ENCODE measurements at places on chromosomes 3 and 15.

DNA sequence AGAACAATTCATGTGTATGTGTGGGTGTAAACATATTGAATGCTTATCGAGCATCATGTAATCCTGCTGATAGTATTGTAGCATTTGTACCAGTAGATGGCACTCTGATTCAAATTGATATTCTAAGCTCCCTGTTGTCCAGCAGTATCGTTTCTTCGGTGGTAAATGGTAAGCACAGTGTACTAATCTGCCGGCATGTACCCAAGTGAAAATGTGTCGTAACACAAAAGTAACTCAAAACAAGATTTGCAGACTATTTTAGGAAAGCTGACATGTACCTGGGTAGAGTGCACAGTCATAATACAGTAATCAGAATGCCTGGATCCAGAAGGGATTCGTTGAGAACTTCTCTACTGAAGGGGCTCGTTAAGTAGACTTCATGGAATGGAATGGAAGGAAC is 31.7 kb upstream of the MNS1 start:
- peak; percentile 19 for DNase-seq

DNA sequence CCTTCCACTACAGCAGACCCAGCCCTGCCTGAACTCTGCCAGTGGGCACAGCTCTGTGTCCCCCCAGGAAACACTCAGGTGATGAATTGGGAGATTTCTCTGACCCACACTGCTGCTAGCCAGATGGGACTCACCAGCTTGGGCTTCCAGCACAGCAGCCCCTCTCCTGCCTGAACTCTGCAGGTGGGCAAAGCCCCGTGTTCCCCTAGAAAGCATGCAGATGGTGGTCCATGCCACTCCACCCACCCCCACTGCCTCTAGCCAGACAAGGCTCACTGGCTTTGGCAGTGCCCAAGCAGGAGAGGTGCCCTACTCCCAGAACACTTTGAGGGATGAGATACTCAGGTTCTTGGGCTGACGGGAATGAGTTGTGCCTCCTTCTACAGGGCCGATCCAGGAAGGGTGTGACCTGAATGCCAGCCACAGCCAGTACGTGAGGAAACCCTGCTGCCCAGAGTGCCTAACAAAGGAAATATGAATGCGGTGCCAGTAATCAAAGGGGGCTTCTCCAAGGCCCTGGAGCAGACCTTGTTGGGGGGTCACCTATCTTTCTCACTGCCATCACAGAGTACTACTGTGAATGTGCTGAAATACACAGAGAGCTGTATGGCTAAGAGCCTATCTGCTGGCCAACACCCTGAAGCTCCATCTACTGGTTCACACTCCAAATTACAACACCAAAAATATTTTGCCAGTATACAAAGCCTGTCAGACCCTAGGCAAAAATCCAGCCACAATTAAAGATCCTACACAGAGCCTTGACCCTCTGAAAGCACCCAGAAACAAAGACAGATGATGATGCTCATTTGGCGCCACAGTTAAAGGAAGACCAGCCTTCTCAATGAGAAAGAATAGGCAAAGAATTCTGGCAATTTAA is 61.9 kb downstream of the BTLA start:
- peak; percentile 43 for DNase-seq

DNA sequence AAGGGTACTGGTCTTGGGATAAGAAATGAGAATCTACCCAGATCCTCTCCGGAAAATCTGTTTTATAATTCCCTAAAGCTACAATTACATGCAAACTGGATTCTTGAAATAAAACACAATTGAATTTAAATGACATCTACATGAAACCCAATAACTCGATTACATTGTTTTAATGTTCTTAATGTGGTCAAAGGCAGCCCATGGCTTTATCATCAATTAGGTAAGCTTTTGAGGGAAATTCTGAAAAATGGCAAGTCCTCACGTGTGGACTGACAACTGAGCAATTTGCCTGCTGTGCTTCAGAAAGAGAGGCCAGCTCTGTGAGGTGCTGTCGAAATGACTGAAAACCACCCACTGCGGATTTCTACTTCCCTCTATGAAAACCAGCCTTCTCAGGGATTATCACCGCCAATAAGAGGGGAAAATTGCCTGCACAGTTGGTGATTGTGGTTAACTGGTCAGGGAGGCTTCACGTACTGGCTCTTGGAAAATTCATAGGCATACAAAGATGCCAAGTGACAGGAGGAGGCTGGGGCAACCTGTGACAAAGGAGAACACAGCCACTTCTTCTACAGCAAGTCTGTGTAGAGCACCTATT is 200.8 kb upstream of the SLCO3A1 start:
- no peak for DNase-seq

DNA sequence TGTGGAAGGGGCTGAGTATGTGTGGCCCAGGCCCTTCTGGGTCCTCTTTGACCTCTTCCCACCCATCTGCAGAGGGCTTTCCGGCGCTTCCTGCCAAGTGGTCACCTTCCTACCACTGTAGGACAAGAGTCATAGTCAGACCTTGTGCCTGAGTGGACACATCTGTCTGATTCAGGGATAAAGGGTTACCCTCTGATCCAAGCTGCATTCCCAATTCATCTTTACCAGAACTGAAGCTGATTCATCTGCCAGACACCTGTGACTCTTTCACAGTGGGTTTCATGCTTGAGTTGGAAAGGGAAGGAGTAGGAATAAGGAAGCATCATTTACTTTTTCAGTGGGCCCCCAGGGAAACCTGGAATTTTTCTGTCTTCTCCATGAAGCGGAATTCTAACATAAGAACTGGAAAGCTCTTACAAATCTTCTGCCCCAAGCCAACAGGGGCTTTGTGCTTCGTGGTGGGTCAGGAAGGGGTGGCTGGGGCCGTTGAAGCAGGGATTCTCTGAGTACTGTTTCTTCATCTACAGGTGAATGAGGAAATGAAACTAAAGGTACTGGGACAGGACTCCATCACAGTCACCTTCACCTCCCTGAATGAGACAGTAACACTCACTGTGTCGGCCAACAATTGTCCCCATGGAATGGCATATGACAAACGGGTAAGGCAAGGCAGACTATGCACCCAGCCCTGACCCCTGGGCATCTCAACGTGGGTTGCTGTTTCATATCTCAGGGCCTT is 46.4 kb downstream of the C3orf20 start:
- DNase-seq = no peak

- no peak for DNase-seq
Measured at GRCh38 chr3:194246709-194247349, 104.3 kb downstream of the CPN2 start.

DNA sequence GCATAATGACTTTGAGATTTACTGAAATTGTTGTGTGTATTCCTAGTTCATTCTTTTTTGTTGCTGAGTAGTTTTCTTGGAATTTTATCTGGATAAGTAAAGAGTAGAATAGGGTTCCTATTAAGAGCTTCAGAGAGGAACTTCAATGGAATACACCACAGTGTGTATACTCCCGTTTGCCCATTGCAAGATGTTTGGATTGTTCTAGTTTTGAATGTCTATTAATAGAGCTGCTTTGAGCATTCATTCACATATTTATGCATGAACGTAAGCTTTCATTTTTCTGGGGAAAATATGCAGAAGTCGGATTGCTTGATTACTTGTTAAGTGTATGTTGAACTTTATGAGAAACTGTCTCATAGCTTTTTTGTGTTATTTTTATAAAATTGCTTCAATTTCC is 580.5 kb downstream of the OTOL1 start:
- DNase-seq = no peak
